ENCODE measurements at places on chromosomes 11 and 22.

- no peak for DNase-seq
Observed at GRCh38 chr11:87290304-87290922, 252.7 kb downstream of the TMEM135 start.

DNA sequence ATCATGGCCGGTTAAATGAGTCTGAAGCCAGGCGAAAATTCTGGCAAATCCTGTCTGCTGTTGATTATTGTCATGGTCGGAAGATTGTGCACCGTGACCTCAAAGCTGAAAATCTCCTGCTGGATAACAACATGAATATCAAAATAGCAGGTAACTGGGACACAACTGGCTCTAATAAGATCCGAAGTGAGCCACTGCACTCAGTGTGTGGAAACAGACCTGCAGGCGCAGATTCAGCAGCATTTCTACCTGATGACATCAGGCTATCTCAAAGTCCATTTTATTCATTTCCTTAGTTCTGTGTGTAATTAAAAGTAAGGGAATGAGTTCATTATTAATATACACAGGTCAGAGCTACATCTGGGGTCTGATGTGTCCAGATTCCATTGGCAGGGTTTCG, 78.2 kb downstream of the PPP2R1B start:
- no peak for DNase-seq

DNA sequence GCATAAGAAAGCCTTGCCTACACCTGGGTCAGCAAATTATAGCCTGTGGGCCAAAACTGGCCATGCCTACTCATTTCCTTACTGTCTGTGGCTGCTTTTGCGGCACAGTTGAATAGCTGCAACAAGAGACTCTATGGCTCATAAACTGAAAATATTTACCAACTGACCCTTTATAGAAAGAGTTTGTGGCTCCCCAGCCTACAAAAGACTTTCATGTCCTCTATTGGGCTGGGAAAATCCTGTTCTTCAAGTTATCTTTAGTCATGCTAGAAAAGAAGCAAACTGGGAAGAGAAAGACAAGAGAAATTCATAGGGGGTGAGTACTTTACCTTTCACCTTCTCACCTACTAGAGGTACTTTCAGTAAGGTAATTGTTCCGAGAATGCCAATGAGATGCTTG, 175.1 kb downstream of the SWAP70 start:
- DNase-seq: no peak

- DNase-seq: no peak
Observed at GRCh38 chr11:111523343-111523742, 8.8 kb downstream of the HOATZ start.

DNA sequence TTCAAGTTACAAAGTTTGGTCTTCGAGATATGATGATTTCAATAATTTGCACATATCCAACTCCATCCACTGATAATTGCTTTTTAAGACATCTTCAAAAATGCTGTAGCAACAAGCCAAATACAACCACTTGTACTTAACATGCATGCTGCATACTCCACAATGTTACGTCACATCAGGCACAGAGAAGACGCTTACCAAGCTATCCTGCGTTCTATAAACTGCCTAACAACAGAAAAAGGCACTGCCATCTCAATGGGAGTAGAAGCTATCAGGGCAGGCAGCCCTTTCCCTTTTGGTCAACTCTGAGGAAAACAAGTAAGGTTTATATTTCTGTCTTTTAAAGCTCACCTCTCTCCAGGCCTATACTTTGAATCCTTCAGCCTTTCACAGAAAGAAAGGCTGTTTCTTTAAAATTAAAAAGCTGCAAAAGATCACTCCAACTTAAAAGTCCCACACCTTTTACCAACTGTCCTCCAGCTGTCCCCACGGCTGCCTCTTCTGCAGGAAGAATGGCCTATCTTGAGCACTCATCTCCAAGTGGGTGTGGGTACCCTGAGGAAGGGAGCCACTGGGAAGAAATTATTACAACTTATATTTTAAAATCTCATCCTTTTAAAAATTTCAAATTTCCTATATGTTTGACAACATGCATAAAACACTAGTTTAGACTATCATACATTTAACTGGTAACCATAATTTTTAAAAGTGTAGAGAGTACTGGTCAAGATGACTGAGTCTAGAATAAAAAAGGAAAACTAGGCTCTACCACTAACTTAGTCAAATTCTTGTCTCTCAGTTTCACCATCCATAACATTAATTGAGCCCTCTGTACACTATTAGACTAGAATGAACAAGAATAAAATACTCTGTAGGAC, 14.5 kb downstream of the PHF21A start:
- no peak for DNase-seq

GRCh38 chr11:114290503-114291235, 5.5 kb upstream of the NNMT start:
- DNase-seq: no peak

DNA sequence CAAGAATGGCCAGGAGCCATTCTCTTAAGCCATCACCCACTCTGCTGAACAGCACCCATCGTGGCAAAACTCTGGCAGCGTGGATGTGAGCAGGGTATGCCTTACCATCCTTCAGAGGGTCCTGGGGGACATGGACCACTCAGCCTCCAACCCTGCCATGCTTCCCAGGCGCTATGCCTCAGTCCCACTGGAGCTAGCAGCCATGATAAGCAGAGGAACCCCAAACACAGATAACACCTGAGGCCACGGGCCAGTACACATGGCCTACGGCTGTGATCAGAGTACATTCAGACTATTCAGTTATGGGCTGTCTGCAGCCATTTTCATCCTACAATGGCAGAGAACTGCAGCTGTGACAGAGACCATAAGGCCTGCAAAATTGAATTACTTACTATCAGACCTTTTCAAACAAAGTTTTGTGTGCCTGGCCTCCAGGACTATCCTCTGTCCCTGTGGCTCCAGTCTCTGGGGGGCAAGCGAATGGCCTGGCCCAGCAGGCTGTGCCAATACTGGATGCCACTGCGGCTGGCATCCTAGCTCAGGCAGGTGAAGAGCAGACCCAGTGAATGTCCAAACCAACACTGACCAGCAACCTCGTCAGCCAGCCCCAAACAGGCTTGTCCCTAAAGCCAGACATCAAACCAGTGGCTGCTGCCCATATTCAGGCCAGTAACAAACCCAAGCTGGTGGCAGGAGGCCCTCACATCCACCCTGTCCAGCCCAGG, 6.9 kb downstream of the ARVCF start:
- no peak for DNase-seq

DNA sequence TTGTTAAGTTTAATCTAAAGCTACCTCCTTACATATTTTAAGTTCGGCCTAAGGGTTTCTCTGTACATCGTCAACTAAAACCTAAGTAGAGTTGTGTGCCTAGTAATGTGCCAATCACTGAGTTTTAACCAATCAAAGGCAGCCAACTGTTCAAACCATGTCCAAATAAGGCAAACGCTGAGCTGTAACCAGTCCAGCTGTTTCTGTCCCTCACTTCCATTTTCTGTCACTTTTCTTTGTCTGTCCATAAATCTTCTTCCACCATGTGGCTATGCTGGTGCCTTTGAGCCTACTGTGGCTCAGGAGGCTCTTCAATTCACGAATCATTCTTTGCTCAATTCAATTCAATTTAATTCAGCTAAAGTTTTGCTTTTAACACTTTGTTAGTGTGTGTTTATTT, 13.9 kb upstream of the ATXN10 start:
- DNase-seq: no peak

GRCh38 chr11:15905366-15906104, 450.8 kb downstream of the SOX6 start:
- no peak for DNase-seq

DNA sequence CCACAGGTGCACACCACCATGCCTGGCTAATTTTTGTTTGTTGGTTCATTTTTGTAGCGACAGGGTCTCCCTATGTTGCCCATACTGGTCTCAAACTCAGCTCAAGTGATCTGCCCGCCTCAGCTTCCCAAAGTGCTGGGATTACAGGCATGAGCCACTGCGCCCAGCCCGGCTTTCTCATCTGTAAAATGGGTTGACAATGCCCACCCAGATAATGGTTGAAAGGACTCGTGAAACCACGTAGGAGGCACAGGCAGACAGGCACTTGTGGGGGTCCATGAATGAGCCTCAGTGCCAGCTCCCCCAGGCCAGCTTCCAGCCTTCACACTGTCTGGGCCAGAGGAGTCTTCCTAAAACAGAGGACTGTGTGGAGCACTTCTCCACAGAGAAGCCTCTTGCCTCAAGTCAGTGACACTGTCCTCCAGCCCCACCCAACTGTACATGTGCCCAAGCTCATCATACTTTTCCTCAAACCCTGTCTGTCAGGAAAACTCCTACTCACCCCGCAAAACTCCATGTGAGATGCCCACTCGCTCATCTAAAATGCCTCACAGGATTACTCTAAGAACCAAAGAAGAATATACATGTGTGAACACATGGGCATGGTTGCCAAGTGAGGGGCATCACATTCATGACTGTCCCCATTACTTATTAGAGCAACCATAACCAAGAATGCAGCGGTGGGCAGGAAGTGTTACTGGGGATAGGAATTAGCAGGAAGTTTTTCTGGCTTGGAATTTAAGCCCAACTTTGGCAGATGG, 32.1 kb upstream of the WNT7B start:
- DNase-seq: no peak

DNA sequence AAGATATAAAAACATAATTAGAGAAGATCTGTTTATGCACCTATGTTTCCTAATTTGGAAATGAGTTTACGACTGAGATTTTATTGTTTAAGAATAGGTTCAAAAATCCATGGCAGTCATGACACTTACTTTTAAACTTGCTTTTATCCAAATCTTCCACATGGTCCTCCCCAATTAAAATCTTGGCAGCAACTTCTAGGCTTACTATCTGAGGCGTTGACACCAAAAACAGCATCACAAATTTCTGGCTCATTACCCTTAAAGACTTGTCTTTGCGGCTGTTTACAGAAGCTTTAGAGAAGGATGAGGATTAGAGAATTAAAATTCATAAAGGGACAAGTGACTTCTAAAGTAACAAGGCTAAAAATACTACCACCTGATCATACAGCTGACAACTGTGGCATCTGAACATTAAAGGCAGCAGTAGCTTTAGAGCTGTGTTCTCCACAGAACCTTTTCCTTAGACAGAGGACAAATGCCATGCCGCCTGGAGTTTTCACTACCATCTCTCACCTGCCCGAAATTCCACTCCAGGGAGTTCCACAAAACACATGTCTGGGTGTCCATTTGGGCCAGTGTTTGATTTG, 6.4 kb downstream of the E2F8 start:
- DNase-seq: no peak

GRCh38 chr11:27281740-27282590, 81.0 kb downstream of the CCDC34 start:
- no peak for DNase-seq

GRCh38 chr22:23716811-23717801, 26.3 kb downstream of the RGL4 start:
- DNase-seq: peak; percentile 75

GRCh38 chr22:24485608-24486007, 9.5 kb upstream of the UPB1 start:
- DNase-seq: peak; percentile 28

- no peak for DNase-seq
Observed at GRCh38 chr11:122395282-122395681, 260.2 kb upstream of the UBASH3B start.

DNA sequence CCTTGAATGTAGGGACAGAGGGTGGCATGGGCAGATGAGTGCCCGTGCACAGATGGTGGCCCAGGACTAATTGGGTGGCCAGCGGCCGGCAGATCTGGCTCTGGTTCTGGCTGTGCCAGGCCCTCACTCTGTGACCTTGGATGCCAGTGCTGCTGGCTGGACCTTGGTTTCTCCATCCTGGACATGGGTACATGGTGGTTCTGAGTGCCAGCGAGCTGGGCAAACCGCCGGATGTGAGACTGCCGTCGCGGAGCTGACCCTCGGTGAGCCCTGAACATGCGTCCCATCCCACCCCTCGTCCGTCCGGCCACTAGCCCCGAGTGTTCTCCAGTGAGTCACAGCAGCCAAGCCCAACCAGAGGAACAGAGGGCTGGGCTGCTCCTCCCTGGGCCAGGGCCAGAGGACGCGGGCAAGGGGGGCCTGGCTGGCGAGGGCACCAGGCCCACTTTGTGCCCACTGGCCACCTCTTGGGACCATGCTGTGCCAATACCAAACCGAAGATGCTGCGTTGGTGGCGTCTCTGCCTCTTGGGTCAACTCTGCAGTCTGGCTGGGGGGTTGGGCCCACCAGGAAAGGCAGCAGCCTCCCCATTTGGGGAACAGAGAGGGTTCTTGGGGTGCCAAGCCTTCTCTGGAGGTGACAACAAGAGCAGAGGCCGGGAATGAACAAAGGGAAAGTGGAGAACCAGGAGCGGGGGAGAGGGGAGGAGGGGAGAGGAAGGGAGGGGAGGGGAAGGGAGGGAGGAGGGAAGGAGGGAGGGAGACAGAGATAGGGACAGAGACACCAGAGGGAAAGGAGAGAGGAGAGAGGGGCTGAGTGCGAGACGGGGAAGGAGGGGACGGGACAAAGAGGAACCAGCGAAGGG, 10.7 kb downstream of the LSP1 start:
- no peak for DNase-seq

- DNase-seq: no peak
Observed at GRCh38 chr22:42066126-42066761, 4.4 kb downstream of the NAGA start.

GRCh38 chr11:111177037-111177871, 68.3 kb upstream of the POU2AF2 start:
- DNase-seq: no peak

DNA sequence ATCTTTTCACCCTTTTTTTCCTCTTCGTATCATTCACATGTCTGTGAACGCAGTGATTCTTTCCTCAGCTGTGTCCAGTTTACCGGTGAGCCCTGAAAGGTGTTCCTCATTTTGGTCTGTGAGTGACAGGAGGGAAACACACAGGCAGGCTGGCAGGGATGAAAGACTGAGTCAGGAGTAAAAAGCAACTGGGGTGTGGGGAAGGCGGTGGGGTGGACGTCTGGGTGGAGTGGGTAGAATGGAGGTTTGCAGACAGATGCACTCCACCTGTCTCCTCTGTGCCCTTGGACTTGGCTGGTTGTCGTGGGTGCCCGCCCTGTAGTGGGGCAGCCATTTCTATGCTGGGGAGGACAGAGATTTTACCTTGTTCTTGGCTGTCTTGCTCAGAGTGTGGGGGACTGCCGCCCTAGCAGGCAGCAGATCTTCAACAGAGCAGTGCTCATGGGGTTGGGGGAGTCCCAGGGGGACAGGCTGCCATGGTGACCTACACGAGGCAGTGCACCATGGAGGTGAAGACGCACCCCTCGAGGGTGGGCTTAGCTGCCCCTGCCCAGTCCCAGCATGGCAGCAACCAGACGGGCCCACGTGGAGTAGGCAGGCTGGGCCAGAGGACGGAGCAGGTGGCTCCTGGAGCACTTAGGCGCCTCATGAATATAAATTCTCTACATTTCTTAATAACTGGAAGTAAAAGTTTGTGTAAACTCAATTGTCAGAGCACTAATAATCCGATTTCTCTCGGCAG, 603.7 kb downstream of the TBC1D22A start:
- no peak for DNase-seq

DNA sequence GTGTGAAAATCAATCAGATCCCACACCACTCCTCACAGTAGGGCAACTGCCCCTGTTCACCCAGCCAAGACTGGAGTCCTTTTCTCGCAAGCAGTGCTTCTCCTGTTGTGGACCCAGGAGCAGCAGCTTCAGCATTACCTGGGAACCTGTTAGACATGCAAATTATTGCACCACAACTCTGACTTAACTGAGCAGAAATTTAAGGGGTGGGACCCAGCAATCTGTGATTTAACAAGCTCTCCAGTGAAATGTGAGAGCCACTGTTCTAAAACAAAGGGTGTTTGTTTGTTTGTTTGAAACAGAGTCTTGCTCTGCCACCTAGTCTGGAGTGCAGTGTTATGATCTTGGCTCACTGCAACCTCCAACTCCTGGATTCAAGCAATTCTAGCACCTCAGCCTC, 591.4 kb downstream of the SOX6 start:
- DNase-seq: no peak

- DNase-seq: no peak
Observed at GRCh38 chr11:32851251-32851650, 21.5 kb downstream of the PRRG4 start.

GRCh38 chr11:113603277-113604059, 102.6 kb downstream of the TMPRSS5 start:
- DNase-seq: no peak
